ENCODE measurements at places on chromosomes 11 and 22. TPM values are rescaled to one million over a fixed set of nuclear protein-coding genes. Genes with fewer than 3 reads are reported as not detected.

DNA sequence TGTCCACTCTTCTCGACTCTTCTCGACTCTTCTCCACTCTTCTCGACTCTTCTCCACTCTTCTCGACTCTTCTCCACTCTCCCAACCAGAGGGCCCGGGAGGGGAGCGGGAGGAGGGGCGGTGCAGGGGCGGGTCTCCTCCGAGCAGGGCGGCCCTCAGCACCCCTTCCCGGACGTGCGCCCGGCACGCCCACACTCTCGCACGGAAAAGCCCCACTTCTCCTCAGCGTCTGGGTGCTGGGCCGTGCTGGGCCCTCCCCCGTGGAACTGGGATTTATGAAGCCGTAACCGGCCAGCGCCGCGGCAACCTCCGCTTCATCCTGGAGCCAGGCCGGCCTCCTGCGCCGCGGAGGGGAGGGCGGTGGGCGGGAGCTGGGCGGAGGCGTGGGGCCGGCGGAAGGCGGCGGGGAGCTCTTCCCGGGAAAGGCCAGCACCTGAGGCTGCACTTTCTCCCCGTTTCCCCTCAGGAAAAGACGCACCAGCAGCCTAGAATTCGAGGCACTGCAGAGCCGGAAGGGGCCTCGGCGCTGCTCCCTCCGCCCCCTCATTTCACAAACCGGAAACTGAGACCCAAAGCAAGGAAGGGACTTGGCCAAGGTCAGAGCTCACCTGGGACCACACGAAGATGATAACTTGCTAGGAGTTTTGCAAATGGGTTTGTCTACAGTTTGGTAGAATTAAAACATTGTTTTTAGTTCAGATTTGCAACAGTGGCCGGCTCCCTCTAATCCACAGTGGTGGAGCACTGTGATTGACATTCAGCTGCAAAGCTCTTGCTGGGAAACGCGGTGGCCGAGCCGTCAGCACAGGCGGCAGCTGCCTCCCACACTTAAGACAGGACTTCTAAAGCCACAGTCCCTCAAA lies 31.6 kb upstream of the JAM3 start:
- DNase-seq, result peak; percentile 54
- H3K4me3 ChIP-seq, result peak overlapping the region; percentile 79
- peaks cover 12% of the 10 kb centered on the region for H3K4me1 ChIP-seq
- H3K27ac ChIP-seq, result peak overlapping the region; percentile 34

GRCh38 chr11:83054904-83055380 lies 16.8 kb downstream of the RAB30 start:
- H3K4me3 ChIP-seq, result peak overlapping the region; percentile 15
- H3K27me3 ChIP-seq, result no peaks in the 10 kb centered on the region
- H3K4me1 ChIP-seq, result peaks cover 74% of the 10 kb centered on the region
- peak overlapping the region; percentile 94 for H3K27ac ChIP-seq
- DNase-seq, result peak; percentile 49

- H3K36me3 ChIP-seq, result no peaks in the 10 kb centered on the region
- H3K4me3 ChIP-seq, result no peak overlapping the region
- DNase-seq, result no peak
- no peak overlapping the region for H3K27ac ChIP-seq
- peaks cover 4% of the 10 kb centered on the region for H3K27me3 ChIP-seq
These were observed 1461.2 kb downstream of the TBC1D22A start for GRCh38 chr22:48223488-48224190.

DNA sequence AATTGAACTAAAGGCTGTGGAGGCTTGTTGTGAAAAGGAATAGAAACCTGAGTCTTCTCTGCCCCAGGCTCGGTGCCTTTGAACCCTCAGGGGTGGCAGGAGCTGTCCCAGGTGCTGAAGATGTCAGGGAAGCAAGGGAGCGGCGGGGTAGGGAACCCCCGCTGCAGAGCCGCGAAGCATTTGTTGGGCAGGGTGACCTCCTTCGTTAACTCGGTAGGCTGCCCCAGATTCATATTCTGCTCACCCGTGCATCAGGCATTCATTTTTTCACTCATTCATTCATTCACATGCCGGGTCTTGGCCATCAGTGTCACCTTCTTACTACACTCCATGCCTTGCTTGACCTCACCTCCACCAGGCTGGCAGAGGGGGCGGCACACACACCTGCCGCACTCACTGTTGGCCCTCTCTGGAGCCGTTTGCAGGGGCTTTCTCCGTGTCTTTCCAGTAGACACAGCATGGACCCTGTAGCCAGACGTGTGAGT lies 618.9 kb downstream of the BRD1 start:
- DNase-seq, result no peak
- no peaks in the 10 kb centered on the region for H3K36me3 ChIP-seq
- H3K27ac ChIP-seq, result no peak overlapping the region
- H3K4me3 ChIP-seq, result no peak overlapping the region
- no peaks in the 10 kb centered on the region for H3K4me1 ChIP-seq

GRCh38 chr22:24833881-24834495 lies 28.0 kb downstream of the SGSM1 start:
- no peaks in the 10 kb centered on the region for H3K27me3 ChIP-seq
- no peak overlapping the region for H3K27ac ChIP-seq
- H3K36me3 ChIP-seq, result no peaks in the 10 kb centered on the region
- DNase-seq, result no peak
- H3K4me1 ChIP-seq, result peaks cover 13% of the 10 kb centered on the region

DNA sequence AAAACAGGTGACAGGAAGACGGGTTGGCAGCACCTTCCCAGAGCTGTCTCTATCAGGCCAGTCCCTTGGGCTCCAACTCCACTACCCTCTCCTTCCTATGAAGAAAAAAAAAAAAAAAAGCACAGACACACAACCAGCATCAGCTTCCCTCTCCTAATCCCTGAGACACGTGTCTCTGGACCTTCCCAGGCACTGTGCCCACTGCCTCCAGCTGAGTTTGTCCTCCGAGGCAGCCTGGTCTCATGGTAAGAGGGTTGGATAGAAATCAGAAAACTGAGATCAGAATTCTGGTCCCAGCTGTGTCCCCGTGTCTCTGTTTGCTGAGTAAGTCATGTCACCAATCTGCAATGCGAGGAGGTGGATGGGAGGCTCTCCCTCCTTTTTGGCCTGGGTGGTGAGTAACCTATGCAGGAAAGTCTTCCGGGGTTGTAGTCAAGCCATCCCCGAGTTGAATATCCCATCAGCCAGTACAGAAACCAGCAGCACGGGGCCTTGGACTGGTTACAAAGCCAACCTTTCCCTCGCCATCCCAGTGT lies 193.7 kb upstream of the TBCEL start:
- no peak for DNase-seq
- no peak overlapping the region for H3K27ac ChIP-seq
- no peaks in the 10 kb centered on the region for H3K27me3 ChIP-seq
- no peaks in the 10 kb centered on the region for H3K36me3 ChIP-seq
- no peaks in the 10 kb centered on the region for H3K4me1 ChIP-seq

DNA sequence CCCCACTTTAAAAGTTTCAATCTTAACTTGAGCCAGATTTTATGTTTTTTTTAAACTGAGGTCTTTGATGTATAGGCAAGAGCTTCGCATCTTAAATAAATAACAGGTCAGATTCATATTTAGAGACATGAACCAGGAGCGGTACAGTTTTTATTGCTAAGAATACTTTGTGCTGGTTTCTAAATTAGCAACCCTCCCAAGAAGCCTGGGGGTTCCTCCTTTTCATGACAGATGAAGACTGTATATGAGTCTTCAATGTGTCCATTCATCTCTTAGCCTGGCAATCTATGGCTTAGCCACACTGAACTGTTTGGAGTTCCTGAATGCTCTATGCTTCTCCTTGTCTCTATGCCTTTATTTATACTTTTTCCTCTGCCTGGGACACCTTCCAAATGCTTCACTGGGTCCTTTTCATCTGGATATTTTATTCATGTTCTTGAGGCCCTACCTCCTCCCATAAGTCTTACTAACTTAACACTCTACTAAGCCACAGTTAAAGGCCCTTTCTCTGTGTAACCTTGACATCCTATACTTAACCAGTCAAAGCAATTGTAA lies 338.6 kb downstream of the INSC start:
- no peaks in the 10 kb centered on the region for H3K4me1 ChIP-seq
- no peak overlapping the region for H3K4me3 ChIP-seq
- H3K36me3 ChIP-seq, result no peaks in the 10 kb centered on the region
- H3K27me3 ChIP-seq, result no peaks in the 10 kb centered on the region
- DNase-seq, result no peak
- H3K27ac ChIP-seq, result no peak overlapping the region

GRCh38 chr11:38136887-38137286 lies 1538.9 kb upstream of the RAG2 start:
- H3K4me1 ChIP-seq, result no peaks in the 10 kb centered on the region
- no peaks in the 10 kb centered on the region for H3K36me3 ChIP-seq
- no peak for DNase-seq

GRCh38 chr11:124612567-124613246 lies 1.5 kb downstream of the PANX3 start:
- no peak for DNase-seq
- no peak overlapping the region for H3K4me3 ChIP-seq
- H3K27ac ChIP-seq, result no peak overlapping the region
- no peaks in the 10 kb centered on the region for H3K27me3 ChIP-seq
- H3K36me3 ChIP-seq, result no peaks in the 10 kb centered on the region

- H3K27me3 ChIP-seq, result no peaks in the 10 kb centered on the region
- no peak overlapping the region for H3K4me3 ChIP-seq
- H3K27ac ChIP-seq, result no peak overlapping the region
- H3K36me3 ChIP-seq, result no peaks in the 10 kb centered on the region
These were observed 119.5 kb upstream of the RIMBP3 start for GRCh38 chr22:18731075-18731666.

DNA sequence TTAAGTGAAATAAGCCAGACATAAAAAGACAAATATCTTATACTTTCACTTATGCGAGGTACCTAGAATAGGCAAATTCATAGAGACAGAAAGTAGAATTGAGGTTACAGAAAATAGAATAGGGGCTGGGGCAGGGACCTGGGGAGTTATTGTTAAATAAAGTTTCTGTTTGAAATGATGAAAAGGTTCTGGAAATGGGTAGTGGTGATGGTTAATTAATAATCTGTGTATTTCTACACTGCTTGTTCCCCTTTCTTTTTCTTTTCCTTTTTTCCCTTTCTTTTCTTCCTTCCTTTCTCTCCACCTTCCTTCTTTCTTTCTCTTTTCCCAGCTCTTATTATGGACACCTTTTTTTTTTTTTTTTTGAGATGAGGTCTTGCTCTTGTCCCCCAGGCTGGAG lies 2.8 kb downstream of the NAALADL1 start:
- no peak for DNase-seq
- peaks cover 10% of the 10 kb centered on the region for H3K4me1 ChIP-seq
- no peaks in the 10 kb centered on the region for H3K36me3 ChIP-seq
- H3K27ac ChIP-seq, result no peak overlapping the region
- H3K27me3 ChIP-seq, result no peaks in the 10 kb centered on the region

GRCh38 chr22:39108487-39108886 lies 11.4 kb downstream of the APOBEC3H start:
- H3K4me3 ChIP-seq, result no peak overlapping the region
- H3K36me3 ChIP-seq, result no peaks in the 10 kb centered on the region
- peaks cover 9% of the 10 kb centered on the region for H3K4me1 ChIP-seq
- no peaks in the 10 kb centered on the region for H3K27me3 ChIP-seq
- DNase-seq, result no peak
- H3K27ac ChIP-seq, result no peak overlapping the region

DNA sequence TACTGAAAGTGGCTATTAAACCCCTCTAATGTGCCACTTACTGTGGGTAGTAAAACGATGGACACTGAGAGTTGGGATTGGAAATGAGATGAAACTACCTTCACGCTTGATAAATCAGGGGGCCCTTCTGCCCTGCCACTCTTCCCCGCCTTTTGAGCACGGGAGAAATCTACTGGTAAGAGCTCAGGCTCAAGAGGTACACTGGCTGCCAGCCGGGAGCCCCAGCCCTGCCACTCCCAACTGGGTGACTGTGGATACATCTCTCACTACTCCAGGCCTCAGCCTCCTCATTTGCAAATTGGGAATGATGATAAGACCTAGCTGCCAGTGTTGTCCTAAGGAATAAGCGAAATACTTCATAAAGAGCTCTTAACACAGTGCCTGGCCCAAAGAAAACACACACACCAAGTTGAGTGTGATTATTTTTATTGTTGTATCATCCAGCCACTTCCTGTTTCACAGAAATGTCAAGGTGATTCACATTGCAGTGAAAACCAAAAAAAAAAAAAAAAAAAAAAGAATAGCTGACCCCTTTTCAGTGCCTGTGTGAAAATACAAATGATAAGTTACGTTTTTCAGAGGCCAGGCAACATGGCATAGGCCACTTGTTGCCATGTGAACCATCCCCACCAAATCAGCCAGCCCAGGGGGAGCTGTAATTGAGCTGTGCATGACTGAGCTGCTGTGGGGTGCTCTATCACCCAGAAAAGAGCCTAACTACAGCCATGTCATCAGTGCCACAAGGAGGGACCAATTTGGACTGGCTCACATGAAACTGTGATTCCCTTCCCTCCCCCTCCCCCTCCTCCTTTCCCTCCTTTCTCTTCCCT lies 4.4 kb upstream of the ZNRD2 start:
- no peak overlapping the region for H3K4me3 ChIP-seq
- peak overlapping the region; percentile 81 for H3K27ac ChIP-seq
- H3K4me1 ChIP-seq, result peaks cover 47% of the 10 kb centered on the region

DNA sequence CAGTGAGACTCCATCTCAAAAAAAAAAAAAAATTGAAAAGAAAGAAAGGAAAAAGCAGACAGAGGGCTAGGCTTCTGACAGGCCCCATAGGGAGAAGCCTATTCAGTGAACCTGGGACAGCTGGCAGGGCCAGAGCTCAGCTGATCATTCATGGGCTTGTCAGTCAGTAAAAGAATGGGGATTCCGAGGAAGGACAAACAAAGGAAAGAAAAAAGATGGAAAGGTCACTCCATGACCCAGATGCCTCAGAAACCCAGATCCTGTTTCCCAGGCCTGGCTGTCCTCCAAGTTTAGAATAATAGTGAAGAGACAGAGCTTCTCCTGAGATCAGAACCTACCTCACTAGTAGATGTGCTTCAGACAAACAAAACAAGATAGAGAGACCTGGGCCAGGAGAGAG lies 34.3 kb upstream of the ASPHD2 start:
- H3K36me3 ChIP-seq, result no peaks in the 10 kb centered on the region
- no peaks in the 10 kb centered on the region for H3K4me1 ChIP-seq
- H3K27me3 ChIP-seq, result peaks cover 8% of the 10 kb centered on the region
- no peak overlapping the region for H3K27ac ChIP-seq

DNA sequence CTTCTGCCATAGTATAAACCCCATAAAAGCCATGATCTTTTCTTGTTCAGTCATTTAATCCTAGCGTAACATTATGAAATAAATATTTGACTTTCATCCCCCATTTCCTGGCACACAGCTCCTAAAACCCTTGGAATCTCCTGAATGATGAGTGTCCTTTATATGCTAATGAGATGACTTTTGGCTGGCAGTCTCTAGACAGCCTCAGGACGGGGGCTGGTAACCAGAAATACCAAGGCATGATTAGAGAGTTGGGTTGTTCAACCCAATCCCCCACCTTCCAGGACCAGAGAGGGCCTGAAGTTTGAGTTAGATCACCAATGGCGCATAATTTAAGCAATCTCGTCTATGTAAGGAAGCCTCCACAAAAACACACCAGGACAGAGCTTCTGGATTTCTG lies 1246.1 kb upstream of the TENM4 start:
- H3K4me1 ChIP-seq, result no peaks in the 10 kb centered on the region
- H3K4me3 ChIP-seq, result no peak overlapping the region
- DNase-seq, result no peak
- no peaks in the 10 kb centered on the region for H3K36me3 ChIP-seq
- H3K27me3 ChIP-seq, result no peaks in the 10 kb centered on the region
- H3K27ac ChIP-seq, result no peak overlapping the region

- H3K27ac ChIP-seq, result no peak overlapping the region
- H3K36me3 ChIP-seq, result no peaks in the 10 kb centered on the region
- DNase-seq, result no peak
These were observed 218.8 kb upstream of the SORL1-AS1 start for GRCh38 chr11:121671283-121672168.

MUC5B gene
- not detected for total RNA-seq

KRTAP5-8 gene
- total RNA-seq, result 0.49 TPM

TTC36 gene
- total RNA-seq, result 0.73 TPM

KRTAP5-7 gene
- total RNA-seq, result 0.70 TPM

P4HA3 gene
- not detected for total RNA-seq

FDX1 gene
- 10.0 TPM for total RNA-seq

SMIM35 gene
- total RNA-seq, result 4.5 TPM

THY1 gene
- total RNA-seq, result not detected

WNT11 gene
- not detected for total RNA-seq
